ENCODE measurements at places on chromosomes 3 and 15. TPM values are rescaled to one million over a fixed set of nuclear protein-coding genes. Genes with fewer than 3 reads are reported as not detected.
A peak's percentile ranks its signal among the peaks of the same experiment; 100 is the strongest.

The LIPH gene
- total RNA-seq, result not detected

The PLCB2 gene
- 1.5 TPM for total RNA-seq

GRCh38 chr15:60184579-60184978 is 180.5 kb downstream of the FOXB1 start:
- H3K4me3 ChIP-seq, result no peak overlapping the region
- H3K27me3 ChIP-seq, result no peaks in the 10 kb centered on the region
- DNase-seq, result no peak
- no peak overlapping the region for H3K27ac ChIP-seq

GRCh38 chr3:178421069-178421468 is 115.2 kb upstream of the KCNMB2 start:
- no peaks in the 10 kb centered on the region for H3K27me3 ChIP-seq
- no peak overlapping the region for H3K4me3 ChIP-seq
- DNase-seq, result no peak
- no peak overlapping the region for H3K27ac ChIP-seq
- H3K36me3 ChIP-seq, result no peaks in the 10 kb centered on the region

DNA sequence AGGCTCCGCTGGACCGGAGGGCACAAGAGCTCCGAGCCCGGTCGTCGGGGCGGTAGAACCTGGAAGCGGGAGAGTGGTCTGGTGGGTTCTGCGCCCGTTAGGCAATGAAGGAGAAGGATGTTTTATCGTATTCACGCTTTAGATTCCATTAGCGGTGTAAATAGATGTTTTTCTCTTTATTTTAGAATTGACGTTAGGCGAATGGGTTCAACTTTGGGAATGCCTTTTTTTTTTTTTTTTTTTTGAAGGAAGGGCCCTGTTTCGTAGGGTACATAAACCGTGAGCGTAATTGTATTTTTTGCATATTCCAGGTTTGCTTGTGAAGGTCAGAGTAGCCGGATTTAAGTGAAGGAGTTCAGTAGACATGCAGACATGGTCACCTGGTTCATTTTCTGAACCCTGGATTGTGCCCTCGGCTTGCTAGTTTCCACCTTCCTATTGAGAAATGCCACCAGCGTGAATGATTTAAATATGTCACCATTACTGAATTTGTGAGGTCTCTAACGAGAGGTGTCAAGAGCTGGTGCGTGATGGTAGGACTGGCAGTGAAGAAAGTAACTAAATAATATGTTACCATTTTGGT is 808 bp downstream of the RBM6 start:
- peak; percentile 13 for DNase-seq
- peaks cover 5% of the 10 kb centered on the region for H3K4me1 ChIP-seq
- no peaks in the 10 kb centered on the region for H3K27me3 ChIP-seq
- H3K4me3 ChIP-seq, result peak overlapping the region; percentile 84
- no peaks in the 10 kb centered on the region for H3K36me3 ChIP-seq
- peak overlapping the region; percentile 64 for H3K27ac ChIP-seq
